ENCODE measurements at places on chromosomes 1 and 21.
A peak's percentile ranks its signal among the peaks of the same experiment; 100 is the strongest.

GRCh38 chr1:167121375-167122120 is 27.7 kb downstream of the STYXL2 start:
- no peak for DNase-seq

GRCh38 chr21:42291003-42291750 is 24.0 kb downstream of the TFF3 start:
- DNase-seq, result no peak

- no peak for DNase-seq
Observed at GRCh38 chr1:245645406-245645805, 490.6 kb downstream of the KIF26B start.

GRCh38 chr1:9721606-9722377 is 70.3 kb downstream of the PIK3CD start:
- DNase-seq, result peak; percentile 68

DNA sequence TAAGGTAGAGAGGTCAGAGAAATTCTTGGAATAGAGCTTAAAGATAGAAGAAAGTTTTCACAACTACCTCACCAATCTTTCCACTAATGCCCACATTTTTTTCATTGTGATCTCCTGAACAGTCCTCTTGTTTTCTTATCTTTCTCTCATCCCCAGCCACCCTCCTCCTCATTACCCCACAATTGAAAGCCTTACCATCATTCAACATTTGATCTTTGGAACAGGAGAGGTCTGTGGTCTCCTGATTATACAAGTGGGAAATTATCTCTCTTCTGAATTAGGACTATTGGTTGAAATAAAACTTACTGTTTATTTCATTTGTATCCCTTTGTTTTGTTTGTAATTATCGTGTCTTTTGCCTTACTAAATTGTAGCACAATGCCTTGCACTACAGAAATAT is 29.6 kb downstream of the DNAH14 start:
- no peak for DNase-seq

- DNase-seq, result no peak
Observed at GRCh38 chr21:42056996-42057689, 14.0 kb upstream of the UMODL1 start.

- DNase-seq, result no peak
Observed at GRCh38 chr1:23023174-23023845, 4.0 kb downstream of the KDM1A start.

GRCh38 chr1:201350361-201350725 is 27.1 kb downstream of the TNNT2 start:
- DNase-seq, result no peak

DNA sequence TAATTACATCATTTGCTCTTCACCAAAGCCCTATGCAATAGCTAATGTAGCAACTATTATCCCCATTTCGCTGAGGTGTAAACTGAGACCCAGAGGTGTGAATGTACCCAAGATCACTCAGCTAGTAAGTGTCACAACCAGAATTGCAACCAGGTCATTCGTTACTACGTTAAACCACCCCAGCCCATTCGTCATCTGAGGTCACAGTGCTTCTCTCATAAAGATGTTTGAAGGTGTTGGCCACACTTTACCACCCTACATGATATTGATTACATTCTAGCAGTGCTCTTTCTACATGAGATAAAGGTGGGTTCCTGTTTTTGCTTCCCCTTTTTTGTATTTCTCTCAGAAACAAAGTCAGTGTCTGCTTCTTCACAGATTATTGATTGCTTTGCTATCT is 195.3 kb downstream of the ZBTB18 start:
- no peak for DNase-seq

DNA sequence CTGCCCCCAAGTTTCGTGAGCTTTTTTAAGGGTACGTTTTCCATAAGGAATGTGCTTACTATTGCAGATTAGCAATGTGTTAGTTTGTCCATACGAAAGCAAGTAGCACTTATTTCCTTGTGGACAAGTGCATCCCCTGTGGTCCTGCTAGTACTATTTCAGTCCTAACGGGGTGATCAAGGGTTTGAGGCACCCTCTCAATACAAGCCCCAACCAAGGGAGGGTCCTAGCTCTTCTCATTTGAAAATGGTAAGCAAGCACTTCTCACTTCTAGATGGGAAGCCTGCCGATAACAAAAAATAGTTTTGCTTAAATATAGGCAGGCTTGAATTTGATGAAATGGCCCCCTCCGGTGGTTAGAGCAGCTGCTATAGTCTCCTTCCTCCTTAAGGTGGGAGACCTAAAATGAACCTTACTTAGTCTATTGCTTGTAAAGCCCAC is 64.0 kb upstream of the HMCN1 start:
- DNase-seq, result no peak

- DNase-seq, result no peak
Observed at GRCh38 chr1:205616563-205617293, 15.1 kb downstream of the ELK4 start.

- peak; percentile 1 for DNase-seq
Observed at GRCh38 chr1:197868751-197869489, 33.5 kb upstream of the C1orf53 start.

- DNase-seq, result no peak
Observed at GRCh38 chr1:119639109-119639508, 9.0 kb downstream of the ZNF697 start.

- DNase-seq, result no peak
Observed at GRCh38 chr1:100868364-100868995, 26.2 kb downstream of the EXTL2 start.

DNA sequence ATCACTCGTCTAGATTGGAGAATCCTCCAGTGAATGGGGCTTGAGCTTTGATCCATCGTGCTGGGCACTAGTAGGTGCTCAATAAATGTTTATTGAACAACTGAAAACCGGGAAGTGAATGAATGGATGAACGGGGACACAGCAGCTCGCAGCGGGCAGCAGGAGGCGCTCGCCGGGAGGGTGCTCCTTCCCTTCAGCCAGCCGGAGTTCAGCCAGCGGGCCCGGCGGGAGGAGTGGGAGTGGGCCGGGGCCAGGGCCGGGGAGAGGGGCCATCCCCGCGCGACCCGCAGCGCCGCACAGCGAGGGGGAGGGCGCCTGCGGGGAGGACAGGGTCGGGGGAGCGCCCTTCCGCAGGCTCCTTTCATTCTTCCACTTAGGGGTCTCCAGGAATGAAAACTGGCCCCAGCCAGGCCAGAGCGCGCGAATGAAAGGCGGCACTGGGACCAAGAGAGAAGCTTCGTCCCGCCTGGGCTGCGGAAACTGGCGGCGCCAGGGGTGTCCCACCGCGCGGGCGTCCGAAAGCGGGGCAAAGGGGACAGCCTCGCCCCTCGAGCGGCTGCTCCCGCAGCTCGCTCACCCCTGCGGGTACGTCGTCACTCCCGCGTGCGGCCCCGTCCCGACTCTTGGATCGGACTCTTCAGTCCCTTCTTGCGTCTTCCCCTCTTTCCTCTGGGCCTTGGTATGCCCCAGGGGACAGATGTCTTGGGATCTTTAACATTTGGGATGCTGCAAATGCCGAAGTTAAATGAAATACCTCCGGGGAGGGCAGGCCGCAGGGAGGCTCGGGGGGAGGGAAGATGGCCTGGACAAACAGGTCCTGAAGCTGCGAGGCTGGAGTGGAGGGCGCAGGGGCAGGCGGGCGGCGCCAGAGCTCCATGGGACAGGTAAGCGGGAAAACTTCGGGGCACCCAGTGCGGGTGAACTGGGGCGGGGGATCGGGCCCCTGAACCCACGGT is 3.6 kb upstream of the INAVA start:
- no peak for DNase-seq

DNA sequence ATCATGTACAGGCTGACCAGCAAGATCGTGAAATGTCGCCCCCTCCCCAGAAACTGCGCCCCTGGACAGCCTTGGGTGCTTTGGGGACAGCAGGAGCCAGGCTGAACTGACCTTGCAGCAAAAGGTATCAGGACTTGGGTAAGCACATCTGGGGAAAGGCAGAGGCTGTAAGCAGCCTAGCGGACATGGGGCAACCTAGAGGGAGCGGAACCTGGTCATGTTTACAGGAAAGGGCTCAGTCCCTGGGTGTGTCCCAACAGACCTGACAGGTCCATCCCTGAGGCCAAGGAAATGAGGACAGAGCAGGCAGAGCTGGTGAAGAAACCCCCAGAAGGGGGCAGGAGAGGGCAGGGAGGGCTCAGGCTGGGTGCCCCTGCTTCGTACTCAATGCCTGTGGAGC is 3.1 kb upstream of the S100A8 start:
- no peak for DNase-seq
